CD4-positive, alpha-beta T cell treated with Interleukin-6 at 100 ng/mL for 8 hours (primary cell): ENCODE measurements at places on chromosomes 11 and 22.

GRCh38 chr11:92464822-92465221, 240.2 kb downstream of the FAT3 start:
- no peak for DNase-seq

- DNase-seq = no peak
Measured at GRCh38 chr11:47714554-47715081, 551 bp downstream of the AGBL2 start.

GRCh38 chr22:47776329-47776728, 1013.9 kb downstream of the TBC1D22A start:
- no peak for DNase-seq

- no peak for DNase-seq
Measured at GRCh38 chr22:38485783-38486182, 17.9 kb downstream of the KDELR3 start.

- DNase-seq = no peak
Measured at GRCh38 chr11:16402654-16403447, 46.5 kb upstream of the SOX6 start.

- no peak for DNase-seq
Measured at GRCh38 chr11:1370186-1371025, 19.3 kb upstream of the BRSK2 start.

DNA sequence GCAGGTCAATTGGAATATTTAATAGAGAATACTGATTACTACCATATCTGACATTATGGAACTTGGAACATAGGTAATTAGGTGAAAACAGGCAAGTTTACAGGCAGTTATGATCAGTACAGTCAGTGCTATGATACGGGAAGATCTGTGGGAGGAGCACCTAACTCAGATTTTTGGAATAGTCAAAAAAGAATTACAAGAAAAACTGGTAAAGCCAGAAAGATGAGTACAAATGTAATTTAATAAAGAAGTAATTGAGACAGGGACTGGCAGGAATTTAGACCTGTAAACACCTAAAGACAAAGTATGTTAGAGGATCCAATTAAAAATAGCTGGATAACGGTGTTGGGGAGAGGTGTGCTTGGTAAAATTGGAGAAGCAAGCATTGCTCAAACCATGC, 206.5 kb upstream of the ANO5 start:
- no peak for DNase-seq

DNA sequence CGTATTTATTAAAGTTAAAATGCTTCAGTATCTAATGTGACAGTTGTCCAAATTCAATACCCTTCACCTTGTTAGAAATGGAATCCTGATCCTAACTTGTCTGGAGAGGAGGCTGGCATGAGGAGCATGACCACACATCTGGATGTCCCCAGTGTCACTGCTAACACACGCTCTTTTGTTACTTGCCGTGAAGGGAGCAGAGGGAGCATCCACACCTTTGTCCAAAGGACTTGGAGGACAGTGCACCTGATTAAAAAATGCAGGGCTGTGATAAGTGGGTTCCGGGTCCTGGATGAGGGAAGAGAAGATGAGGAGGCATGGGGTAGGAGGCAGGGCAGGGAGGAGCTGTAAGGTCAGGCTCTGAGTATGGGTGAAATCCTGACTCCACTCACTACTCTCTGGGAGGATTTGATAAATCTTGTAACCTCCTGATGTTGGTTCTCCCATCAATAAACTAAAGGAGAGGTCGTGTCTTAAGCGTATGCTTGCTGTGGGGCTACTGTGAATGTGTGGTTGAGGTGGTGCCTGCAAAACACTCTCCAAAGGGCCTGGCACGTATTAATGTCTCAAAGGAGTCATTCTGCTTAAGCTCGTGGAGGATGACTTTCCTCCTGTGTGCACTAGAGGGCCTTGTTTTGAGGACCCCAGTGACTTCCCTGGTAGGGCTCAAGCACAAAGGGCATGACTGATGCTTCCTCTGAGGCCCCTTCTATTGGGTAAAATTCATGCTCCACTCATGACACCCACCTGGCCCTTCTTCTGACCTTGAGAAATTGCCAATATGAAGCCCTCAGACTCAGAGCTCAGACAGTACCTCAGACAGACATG, 16.8 kb upstream of the IGLL5 start:
- no peak for DNase-seq

- no peak for DNase-seq
Measured at GRCh38 chr22:27552863-27553262, 248.7 kb downstream of the MN1 start.

- no peak for DNase-seq
Measured at GRCh38 chr11:116302756-116303155, 470.0 kb downstream of the BUD13 start.

DNA sequence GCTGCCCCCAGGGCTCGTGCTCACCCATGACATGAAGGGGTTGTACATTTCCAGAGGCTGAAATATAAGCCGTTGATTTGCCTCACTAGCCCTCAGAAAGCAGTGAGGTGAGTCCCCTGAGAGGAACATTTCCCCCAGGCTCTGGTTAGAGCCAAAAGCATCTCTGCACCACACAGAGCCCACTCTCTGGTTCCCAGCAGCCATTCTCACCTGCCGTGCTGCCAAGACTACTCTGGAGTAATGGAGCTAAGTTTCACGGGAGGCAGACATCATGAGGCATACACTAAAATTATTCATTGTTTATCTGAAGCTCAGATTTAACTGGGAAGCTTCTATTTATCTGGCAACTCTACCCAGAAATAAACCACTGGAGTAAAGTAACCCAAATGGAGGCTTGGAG, 40.8 kb downstream of the CACNA1I start:
- DNase-seq = no peak

- DNase-seq = no peak
Measured at GRCh38 chr11:35141071-35141470, 2.1 kb downstream of the CD44 start.

DNA sequence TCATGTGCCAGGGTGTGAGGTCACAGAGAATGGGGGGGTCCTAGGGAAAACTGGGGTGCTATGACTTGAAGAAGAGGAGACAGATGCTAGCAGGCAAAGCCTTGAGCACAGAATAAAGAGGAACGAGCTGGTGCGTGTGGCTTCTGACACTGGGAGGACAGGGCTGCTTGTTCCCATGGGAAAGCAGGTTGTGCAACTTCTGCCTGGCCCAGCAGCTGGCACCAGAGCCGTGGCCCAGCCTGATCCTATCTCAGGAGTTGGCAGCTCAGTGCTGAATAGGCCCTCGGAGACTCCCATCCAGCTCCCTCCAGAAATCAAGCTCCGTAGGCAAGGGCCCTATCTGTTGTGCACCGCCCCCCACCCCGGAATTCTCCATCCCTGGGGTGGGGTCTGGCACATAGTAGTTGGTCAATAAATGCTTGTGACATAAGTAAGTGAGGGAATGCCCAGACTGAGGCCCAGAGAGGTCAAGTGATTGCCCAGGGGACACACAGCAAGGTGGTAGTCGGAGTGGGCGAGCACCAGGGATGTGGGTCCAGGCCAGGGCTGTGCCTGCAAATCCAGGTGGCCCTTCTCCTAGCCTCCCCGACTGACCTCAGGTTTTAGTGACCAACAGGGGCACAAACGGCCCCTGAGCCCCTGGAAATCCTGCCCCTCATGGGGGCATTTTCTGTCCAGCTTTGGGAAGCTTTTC, 19.5 kb upstream of the FADD start:
- DNase-seq = no peak

DNA sequence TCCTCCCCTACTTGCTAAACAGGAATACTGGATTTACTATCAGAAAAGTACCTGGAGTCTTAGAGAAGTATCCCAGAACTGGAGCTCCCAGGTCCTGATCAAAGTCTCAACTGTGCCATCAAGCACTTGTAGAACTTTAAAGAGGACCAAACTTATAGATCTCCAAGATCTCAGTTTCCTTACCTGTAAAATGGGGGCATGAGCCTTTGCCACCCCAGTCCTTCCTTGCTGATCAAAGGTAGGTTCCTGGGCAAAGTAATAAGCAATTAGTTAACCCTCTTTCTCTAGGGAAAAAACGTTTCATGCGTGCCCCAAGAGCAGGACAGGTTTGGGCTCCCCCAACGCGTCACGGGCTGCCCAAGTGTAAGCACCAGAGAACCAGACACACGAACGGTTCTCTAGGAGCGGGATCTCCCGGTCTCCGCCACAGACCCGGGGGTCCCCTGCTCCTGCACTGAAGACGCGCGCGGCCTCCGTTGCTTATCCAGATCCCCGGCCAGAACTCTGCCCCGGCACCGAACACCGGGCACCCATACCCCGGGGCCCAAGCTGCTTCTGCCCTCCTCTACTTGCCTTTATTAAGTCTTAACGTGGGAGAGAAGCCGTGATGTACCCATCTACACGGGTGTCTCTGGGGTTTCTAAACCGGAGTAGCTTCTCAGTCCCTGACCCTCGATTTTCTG, 505 bp downstream of the ZNF214 start:
- no peak for DNase-seq

DNA sequence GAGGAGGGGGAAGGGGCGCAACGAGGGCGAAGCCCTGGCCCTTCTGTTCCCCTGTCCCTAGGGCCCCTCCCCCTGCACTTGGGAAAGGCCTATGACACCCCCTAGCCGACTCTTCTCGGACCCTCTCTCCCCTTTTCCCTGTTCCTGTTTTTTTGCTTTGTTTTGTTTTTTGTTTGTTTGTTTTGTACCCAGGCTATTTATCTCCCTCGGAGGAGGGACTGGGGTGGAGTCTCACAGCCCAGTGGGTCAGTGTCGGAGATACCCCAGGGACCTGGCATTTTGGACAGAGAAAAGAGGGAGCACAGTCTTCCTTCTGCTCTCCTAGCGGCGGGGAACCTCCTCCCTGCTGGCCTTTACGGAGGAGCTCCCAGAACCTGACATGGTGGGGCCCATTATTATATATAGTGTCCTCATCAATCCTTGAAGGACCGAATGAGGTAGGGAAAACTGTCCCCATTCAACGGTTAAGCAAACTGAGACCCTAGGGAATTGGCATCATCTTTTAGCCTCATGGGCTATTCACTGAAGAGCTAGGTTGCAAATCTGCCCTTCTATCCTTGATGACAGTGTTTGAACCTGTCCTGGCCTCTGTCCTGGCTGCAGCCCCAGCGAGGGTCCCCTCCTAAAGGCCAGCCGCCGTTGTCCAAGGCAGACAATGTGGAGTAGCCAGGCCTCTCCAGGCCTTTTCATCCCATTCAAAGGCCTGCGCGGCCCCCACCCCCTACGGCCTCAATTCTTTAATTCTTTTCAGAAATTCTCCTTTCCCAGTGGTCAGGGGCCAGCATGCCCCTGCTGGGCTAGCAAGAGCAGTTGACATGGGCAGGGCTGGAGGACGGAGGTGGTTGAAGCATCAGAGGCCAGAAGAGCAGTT, 911 bp downstream of the EMID1 start:
- no peak for DNase-seq
